ENCODE measurements at places on chromosomes 3 and 15.
A peak's percentile ranks its signal among the peaks of the same experiment; 100 is the strongest.

DNA sequence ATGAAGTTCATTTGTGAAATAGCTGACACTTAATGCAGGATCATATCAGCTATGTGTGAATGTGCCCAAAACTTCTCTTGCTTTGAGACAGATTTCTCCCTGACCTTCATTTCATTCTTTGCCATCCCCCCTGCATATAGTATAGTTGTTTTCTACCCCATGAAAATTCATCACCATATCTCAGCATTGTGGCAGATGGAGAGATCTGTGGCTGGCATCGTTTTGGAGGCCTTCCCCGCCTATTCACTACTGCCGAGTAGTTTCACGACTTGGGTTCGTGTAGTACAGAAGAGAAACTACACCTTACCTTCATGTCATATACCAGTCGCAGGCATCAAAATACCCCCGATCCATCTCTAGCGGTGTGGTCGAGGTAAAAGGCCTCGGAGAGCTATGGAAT, 66.2 kb upstream of the SELENOK start:
- DNase-seq = no peak

GRCh38 chr3:173911446-173911845, 513.9 kb downstream of the NLGN1 start:
- DNase-seq = no peak

GRCh38 chr15:28892789-28893610, 7.2 kb downstream of the APBA2 start:
- no peak for DNase-seq

- no peak for DNase-seq
Observed at GRCh38 chr15:65192016-65192415, 6.9 kb upstream of the CLPX start.

DNA sequence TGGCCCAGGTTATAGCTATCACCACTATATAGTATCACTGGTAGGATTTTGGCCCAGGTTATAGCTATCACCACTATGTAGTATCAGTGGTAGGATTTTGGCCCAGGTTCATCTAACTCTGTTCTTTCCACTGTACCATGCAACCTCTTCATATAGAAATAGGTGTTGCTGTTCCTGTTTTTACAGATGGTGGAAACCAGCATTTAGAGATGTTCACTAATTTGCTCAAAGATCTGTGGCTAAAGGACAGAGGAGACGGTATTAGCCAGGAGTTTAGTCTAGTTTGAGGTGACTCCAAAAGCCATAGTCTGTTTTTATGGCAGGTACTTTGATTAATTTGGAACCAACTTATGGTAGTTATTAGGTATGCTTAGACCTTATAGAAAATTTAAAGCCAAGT, 3.1 kb downstream of the LRCH3 start:
- no peak for DNase-seq

DNA sequence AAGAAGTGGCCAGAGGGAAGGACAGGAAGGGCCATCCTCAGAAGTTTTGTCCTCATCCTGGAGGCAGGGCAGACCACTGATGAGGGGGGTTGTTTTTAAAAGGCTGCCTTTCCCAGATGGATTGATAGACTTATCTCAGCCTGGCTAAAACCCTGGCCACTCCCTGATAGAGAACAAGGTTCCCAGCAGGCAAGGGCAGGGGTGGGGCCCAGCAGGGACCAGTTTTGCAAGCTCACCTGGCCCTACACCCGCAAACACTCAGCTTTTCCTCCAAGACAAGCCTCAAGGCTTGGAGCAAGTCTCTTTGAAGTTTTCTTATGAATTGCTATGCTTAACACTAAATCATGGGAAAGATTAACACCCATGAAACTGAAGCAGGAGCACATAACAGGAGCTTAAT, 9.1 kb downstream of the LIPC start:
- no peak for DNase-seq

DNA sequence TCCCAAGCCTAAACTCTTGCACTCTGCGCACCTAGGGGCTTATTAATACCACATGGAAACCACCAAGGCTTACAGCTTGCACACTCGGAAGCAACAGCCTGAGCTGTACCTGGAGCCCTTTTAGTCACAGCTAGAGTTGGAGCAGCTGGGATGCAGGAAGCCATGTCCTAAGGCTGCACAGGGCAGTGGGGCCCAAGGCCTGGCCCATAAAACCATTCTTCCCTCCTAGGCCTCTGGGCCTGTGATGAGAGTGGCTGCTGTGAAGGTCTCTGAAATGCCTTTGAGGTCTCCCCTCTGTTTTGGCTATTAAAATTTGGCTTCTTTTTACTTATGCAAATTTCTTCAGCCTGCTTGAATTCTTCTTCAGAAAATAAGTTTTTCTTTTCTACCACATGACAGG, 383.9 kb upstream of the UBE2E2 start:
- DNase-seq = no peak

DNA sequence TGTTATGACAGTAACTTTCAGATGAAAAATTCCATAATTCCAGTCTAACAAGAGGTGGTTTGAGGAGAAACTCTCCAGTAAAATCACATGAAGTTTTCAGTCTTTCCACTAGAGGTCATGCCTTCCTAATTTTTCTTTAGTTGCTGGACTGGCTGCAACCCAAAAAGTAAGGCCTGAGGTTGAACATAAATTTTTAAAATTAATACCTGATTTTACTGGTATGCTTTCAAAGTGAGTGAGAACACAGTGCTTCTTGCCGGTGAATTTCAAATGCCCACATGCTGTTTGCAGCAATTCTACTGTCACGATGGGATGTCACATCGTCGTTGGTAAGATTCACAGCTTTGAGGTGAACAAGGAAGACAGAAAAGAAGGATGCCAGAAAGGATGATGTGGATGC, 89.0 kb upstream of the FGF12 start:
- DNase-seq = no peak

GRCh38 chr3:142982038-142982773, 18.7 kb upstream of the PAQR9 start:
- DNase-seq = no peak

- DNase-seq = no peak
Observed at GRCh38 chr15:59171067-59171397, 35.6 kb upstream of the LDHAL6B start.

- DNase-seq = no peak
Observed at GRCh38 chr15:99911816-99912215, 178.6 kb upstream of the LYSMD4 start.

DNA sequence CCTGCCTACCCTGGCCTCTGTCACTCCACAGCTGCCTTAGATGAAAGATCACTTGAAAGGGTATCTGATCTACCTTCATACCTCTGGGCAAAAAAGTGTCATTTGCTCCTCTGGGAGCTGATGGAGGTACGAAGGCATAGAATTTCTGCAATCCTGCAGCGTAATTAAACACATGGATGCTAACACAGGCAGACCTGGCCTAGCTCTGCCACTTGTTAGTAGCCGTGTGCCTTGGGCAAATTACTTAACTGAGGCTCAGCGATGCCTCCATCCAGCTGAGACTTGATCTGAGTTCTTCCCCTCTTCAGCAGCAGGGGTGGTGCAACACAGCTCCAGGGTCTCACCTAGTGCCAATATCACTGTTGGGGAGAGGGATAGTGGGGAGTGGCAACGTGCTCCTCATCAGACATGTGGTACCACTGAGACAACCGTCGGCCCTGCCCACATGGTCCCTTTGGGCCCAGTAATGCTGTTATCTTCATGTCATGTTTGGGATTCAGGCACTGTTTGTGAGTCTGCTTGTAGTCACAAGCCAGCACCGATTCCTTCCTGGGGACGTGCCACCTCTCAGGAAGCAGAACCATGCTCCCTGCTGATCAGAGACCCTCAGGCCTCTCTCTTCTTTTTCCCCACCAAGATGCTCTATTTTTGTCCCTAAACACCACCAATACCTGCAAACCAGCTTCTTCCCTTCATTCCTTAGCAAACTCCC, 34.1 kb upstream of the PIAS1 start:
- DNase-seq = no peak

GRCh38 chr3:126522363-126522788, 1.6 kb upstream of the CHST13 start:
- DNase-seq = peak; percentile 22

- DNase-seq = no peak
Observed at GRCh38 chr3:35523838-35524237, 115.5 kb upstream of the ARPP21 start.

DNA sequence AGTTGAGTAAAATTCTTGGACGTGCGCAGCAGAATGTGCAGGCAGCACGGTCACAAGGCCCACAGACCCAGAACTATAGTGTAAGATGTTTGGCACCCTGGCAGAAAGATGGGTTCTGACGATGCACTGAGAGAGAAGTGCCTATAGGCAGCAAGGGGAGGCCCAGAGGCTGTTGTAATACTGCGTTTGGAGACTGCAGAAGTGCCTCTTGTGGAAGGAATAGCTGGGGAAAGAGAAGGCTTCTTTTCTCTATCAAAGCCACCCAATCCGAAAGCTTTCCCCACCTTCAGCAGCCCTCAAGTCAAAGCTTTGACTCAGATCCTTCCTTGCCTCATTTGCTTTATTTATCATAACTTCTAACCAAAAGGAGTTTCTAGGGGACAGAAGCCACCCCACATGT, 5.2 kb upstream of the SIN3A start:
- DNase-seq = no peak

- no peak for DNase-seq
Observed at GRCh38 chr3:39191773-39192172, 622 bp downstream of the XIRP1 start.

- DNase-seq = no peak
Observed at GRCh38 chr3:17412950-17413530, 329.4 kb downstream of the TBC1D5 start.

Measured in activated T-helper 1 cell treated with Interleukin-2 at 50 U/mL for 16 hours (primary cell).